ENCODE measurements at places on chromosomes 12 and 14.

DNA sequence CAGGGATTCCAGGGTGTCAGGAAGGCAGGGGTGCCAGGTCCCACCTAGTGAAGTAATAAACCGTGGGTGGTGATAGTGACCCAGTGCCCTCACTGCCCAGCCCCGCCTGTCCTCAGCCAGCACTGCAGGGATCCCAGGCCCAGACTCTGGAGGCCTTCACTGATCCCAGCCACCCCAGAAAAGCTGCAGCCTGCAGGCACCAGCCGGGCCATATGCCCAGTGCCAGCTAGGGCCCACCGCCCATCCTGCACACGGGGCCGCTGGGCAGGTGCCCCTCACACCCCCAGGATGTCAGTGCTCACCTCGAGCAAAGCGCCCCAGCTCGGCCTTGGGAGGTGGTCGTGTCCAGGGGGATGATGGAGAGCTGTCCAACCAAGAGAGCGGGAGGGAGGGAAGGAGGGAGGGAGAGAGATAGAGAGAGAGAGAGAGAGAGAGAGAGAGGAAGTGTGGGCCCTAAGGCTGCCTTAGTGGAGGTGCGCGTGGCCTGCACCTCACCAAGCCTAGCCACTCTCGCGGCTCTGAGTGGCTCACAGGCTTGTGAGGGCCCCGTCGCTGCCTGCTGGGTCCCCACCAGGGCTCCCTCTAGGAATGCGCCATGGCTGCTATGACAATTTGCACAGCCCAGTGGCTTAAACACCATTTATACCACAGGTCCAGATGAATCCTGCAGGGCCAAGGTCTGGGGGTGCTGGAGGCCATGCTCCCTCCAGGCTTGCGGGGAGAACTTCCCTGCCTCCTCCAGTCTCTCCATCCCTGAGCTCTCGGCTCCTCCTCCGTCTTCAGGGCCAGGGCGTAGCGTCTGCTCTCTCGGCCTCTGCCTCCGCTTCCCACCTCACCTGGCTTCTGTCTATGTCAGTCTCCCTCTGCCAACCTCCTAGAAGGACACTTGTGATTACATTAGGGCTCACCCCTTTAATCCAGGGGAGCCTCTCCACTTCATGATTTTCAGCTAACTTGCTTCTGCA is 401.0 kb downstream of the TMEM121 start:
- peak; percentile 64 for DNase-seq

- DNase-seq: no peak
Observed at GRCh38 chr12:120126635-120127005, 10.1 kb upstream of the RAB35 start.

DNA sequence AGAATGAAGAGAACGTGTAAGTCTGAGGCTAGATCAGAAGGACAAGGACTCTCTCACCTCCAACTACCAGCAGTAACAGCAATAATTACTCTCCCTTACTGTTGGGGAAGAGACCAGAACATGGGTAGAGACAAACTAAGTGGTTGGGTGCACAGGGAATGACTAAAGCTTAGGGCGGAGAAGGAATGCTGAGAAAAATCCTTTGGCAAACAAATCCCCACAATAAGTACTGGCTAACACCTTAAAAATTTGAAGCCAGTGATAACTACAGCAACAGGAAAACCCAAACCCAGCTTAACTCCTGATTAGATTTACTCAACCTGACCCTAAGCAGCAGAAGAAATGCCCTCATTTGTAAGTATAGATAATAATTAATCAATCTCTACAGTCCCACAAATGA is 759.0 kb downstream of the AACS start:
- DNase-seq: no peak

GRCh38 chr14:52067873-52068614 is 815 bp downstream of the NID2 start:
- DNase-seq: no peak

DNA sequence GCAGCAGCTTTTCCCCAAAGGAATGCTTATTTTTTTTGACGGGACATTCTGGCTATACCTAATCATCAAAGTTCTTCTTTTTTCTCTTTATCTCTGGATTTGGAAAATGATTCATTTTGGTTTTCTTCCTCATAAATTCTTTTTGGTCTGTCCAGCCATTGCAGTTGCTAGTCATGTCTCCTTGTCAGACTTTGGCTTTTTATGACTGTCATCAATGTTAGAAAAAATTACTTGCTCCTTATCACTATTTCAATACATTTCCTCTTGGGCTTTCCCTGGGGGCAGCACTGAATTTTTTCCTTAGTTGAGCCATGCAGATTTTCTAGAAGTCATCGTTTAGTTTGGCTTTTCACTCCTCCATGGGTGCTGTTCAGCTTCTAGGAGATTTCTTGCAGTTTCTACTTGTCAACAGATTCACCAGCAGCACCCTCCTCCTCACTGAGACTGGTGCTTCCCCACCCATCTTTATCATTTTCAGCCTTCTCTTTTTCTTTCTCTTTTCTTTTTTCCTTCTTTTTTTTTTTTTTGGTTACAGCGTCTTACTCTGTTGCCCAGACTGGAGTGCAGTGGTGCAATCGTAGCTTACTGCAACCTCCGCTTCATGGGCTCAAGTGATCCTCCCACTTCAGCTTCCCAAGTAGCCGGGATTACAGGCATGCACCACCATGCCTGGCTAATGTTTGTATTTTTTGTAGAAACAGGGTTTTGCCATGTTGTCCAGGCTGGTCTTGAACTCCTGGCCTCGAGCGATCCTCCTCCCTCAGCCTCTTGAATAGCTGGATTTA is 5.2 kb downstream of the ADIPOR2 start:
- DNase-seq: no peak

DNA sequence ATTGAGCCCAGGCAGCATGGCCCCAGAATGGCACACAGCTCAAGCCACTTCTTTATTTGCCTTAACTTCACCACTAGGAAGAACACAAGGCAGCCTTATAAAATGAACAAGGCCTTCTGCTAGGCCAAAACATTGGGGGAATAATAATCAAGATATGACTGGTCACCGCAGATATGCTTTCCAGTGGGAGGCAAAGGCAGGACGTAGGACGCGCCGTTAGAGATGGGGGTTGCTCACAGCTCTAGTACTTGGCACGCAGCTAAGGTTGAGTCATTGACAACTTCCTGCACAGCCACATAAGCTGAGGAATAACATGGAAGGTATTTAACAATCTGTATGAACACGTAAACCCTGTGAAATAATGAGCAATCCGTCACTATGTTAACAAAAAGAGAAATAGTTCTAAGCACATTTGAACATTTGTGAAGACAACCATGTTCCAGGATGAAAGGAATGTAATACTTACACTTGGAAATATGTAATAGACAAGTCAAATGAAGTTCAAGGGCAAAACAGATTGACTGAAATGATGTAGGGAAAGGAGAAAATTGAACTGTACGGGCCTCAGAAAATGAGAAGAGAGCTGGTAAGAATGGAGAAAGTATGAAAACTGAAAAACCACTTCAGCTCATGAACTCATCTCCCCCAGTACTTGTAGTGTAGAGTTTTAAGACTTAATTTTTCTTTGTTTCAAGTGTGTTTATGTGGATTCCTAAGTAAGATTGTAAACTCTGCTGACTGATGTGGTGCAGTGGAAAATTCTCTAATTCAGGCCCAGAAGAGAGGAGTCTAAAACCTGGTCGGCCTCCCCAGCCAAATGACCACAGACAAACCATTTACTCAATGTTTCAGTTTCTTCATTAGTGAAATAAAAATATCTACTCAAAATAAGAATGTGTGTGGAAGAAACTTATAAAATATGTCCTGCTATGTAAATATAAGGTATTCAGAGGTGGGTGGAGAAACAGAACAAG is 59.3 kb upstream of the CCDC91 start:
- DNase-seq: no peak

- DNase-seq: no peak
Observed at GRCh38 chr12:18886962-18887361, 149.0 kb downstream of the CAPZA3 start.

- no peak for DNase-seq
Observed at GRCh38 chr12:55728186-55728938, 447 bp downstream of the CD63 start.
